Parietal lobe (tissue), 2 donors: ENCODE measurements at places on chromosomes 5 and 9. TPM values are rescaled to one million over a fixed set of nuclear protein-coding genes. Genes with fewer than 3 reads are reported as not detected.

ADAM19 gene
- total RNA-seq = 16.6 TPM

SLC36A2 gene
- not detected for total RNA-seq

PCDHA6 gene
- total RNA-seq = 46.3 TPM

CYLC2 gene
- not detected for total RNA-seq

ABITRAM gene
- 11.0 TPM for total RNA-seq

PCDHGA1 gene
- total RNA-seq = 9.1 TPM

TTC16 gene
- total RNA-seq = not detected
